Pulmonary artery endothelial cell (primary cell): ENCODE measurements at places on chromosomes 1 and 21. TPM values are rescaled to one million over a fixed set of nuclear protein-coding genes. Genes with fewer than 3 reads are reported as not detected.

TMPRSS15 gene
- not detected in 2 replicates for total RNA-seq

VHLL gene
- total RNA-seq, result 0.13 TPM in 1 of 2 replicates, not detected in the other

PLA2G2D gene
- not detected in 2 replicates for total RNA-seq

VCAM1 gene
- total RNA-seq, result 13.8 and 37.1 TPM in 2 replicates

AKR1A1 gene
- total RNA-seq, result 154 and 172 TPM in 2 replicates

IVL gene
- under 0.01 TPM in 1 of 2 replicates, not detected in the other for total RNA-seq

KRTAP13-2 gene
- not detected in 2 replicates for total RNA-seq

LINGO4 gene
- not detected in 2 replicates for total RNA-seq

PDC gene
- not detected in 2 replicates for total RNA-seq

HPDL gene
- 4.7 and 7.2 TPM in 2 replicates for total RNA-seq

PLA2G2F gene
- total RNA-seq, result not detected in 2 replicates

DNA sequence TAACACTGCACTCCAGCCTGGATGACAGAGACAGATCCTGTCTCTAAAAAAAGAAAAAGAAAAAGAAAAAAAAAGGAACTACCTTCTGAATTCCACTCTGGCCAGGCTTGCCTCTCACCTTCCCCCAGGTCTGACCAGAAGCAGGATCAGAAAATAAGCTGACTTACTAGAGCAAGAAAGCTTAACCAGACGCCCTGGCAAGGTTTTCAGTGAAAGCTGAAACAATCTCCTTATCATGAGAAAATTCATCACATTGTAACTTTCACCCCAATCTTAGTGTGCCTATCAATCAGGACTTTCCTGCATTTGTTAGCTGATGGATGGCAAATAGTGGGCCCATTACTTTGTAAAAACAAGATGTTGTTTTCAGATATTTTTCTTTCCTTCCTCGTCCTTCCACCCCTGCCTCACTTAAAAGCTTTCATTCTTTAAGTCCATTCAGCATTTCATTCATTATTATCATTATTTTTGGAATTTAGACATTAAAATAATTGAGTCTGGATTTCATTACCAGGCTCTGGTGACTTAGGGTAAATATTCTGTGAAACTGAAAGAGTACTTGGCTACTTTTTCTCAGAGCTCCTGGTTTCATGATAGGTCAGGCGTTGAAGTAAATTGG lies 96.5 kb upstream of the CD34 start:
- no peak for DNase-seq

DNA sequence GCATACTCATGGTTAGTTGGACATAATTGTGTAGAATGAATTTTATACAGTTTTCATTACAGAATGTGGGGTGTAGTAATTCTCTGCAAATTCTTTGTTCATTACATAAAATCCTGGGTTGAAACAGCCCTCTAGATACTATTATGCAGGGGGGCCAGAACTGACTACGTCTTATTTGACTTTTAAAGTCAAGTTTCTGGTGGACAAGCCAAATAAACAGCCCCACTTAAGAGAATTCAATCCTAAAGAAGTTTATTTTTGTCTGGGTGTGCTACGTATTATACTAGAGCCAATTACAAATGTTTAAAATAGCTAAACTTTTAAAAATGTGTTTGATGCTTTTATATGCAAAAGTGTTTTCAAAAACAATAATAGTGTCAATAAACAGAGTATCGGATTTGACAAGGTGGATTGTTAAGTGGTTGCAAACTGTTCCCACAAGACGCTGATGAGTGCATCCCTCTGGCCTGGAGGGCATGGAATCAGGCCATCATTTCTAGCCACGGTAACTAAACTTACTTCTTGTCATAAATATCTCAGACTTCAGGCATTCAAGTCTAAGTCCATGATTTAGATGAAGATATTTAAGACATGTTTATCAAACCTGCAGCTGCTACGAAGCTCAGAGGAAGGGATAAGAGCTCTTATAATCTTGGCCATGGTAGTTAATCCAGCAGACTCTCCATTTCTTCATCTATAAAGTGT lies 646.3 kb downstream of the KIF26B start:
- no peak for DNase-seq

GRCh38 chr1:160643138-160643537 lies 3.7 kb downstream of the SLAMF1 start:
- DNase-seq, result no peak

GRCh38 chr21:32340863-32341848 lies 42.5 kb downstream of the MRAP start:
- DNase-seq, result no peak

DNA sequence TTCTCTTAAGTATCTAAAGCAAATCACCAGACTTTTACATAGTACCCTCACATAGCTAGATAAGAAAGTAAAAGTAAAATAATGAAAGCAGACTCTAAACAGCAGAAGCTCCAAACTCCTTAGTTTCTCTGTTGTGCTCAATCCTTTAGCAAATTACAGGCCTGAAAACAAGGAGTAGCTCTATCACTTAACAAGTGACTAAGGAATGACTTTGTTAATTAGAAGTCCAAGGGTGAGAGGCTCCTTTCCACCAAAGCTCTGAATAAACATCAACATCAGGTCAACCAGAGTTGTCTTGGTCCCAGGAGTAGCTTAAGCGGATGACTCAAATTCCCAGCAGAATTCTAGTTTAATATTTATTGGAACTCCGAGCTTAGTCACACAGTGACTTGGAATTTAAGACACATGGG lies 5.9 kb downstream of the NRIP1 start:
- no peak for DNase-seq

DNA sequence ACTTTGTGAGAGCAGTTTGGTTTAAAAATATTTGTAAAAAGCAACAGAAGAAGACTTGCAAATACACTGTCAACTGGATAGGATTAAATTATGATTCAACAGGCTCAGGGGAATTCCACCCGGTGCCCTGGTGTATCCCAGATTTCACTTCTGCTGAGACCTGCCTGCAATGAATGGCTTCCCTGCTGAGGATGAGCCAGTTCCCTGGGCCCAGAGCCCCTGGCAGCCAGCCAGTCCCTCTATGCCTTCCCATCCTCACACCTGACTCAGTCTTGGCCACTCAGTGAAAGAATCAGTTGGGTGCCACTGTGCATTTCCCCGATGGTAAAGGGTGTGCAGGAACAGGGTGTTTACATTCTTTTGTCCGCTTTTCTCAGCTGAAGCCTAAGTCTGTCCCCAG lies 64.4 kb downstream of the KCTD3 start:
- DNase-seq, result no peak

- DNase-seq, result no peak
Observed at GRCh38 chr1:97925151-97925550, 4.3 kb upstream of the DPYD start.

- DNase-seq, result no peak
Observed at GRCh38 chr1:162375463-162375862, 1.2 kb downstream of the SPATA46 start.

GRCh38 chr1:64318428-64318827 lies 115.0 kb downstream of the UBE2U start:
- no peak for DNase-seq

DNA sequence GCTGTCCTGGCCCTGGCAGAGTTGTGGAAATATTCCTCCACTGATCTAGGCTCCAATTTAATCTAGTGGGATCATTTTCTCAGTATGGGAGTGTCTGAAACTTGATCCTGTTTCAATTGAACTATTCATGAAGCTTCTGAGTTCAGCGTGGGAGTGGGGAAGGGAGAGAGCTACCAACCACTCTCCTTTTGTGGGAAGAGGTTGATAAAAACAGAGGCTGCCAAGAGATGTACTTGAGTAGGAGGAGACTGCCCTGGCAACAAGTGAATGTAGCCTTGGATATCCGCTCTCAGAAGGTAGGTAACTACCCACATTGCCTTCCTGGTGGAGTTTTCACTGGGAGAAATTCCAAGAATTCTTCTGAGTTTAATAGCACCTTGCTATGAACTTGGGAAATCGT lies at the start of gene CTXND2:
Gene CTXND2, plus strand, starts transcription at position 119 of the 400 bp plus-strand sequence. CDS start 25,179 bp downstream, outside the sequence.
- DNase-seq, result no peak

- DNase-seq, result no peak
Observed at GRCh38 chr1:40421431-40422384, 28.6 kb upstream of the ZFP69B start.

- no peak for DNase-seq
Observed at GRCh38 chr1:26046246-26047095, 553 bp upstream of the SLC30A2 start.

DNA sequence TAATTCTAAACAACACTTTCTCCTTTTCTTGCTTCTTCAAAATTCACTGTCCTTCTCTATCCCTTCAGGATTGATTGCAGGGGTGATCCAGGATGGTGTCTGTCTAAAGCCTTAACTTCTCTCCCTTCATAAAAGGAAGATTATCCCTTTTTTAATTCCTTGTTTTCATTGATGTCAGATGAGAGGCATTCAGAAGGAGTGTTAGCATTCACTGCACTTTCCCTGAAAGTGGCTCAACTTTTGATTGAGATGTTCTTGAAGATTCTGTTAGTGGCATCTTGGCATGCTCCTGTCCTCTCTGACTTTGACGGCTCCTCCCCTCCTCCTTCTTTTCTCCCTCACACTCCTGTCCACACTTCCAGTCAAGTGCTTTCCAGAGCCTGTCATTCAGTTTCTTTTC lies 71.6 kb downstream of the ST6GALNAC3 start:
- no peak for DNase-seq

GRCh38 chr1:174968750-174969244 lies 30.9 kb upstream of the CACYBP start:
- DNase-seq, result peak; percentile 17

- DNase-seq, result no peak
Observed at GRCh38 chr1:166182281-166182680, 15.5 kb upstream of the FAM78B start.

DNA sequence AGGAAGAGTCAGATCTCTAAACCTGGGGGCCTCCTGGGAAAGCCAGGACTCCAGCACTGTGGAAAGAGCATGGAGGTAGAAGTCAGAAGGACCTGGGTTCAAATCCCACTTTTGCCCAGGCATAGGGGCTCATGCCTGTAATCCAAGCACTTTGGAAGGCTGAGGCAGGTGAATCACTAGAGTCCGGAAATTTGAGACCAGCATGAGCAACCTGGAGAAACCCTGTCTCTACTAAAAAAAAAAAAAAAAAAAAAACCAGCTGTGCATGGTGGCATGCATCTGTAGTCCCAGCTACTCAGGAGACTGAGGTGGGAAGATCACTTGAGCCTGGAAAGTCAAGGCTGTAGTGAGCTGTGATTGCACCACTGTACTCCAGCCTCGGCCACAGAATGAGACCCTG lies 31.8 kb downstream of the LDLRAP1 start:
- DNase-seq, result no peak

DNA sequence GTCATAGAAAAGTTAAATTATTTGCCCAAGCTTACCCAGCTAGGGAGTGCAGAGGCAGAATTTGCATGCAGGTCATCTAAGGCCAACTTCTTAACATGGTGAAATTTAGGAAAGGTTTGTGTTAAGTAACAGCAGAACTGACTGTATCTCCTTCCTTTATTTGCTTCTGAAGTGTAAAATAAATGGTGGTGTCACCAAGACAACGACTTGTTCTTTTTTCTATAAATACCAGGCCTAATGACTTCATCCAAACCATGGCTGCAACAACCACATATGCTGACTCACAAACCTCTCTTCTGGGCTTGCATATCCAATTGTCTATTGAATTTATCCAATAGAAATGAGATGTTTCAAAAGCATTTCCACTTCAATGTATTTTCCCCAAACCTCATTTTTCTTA lies 19.1 kb downstream of the COL24A1 start:
- DNase-seq, result no peak

DNA sequence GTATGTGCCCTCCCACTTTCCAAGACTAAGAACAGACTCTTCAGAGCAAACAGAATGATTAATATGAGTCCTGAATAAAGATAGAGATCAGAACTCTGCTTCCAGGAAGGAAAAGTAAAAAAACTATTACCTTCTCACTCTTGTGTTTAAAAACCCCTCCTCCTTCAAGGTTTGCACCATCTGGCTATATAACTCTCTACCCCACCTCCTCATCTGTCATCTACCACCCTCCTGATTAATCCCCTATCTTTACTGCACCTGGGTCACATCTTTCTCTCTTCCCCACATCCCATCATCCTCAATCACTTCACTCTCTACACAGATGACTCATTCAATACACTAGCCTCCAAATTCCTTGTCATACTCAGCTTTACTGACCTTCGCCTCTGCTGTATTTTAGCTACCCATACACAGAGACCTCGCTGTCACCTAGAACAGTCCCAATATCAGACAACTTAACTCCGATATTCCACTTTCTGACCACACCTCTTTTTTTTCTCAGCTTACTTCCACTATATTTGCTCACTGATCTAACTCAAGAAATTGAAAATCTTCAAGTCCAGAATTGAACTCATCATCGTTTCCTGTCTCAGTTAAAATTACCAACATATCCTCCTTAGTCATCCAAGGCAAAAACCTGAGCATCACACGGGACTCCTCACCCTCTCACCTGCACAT lies 3.7 kb downstream of the SCMH1 start:
- DNase-seq, result no peak

- DNase-seq, result no peak
Observed at GRCh38 chr1:201335901-201336300, 41.6 kb downstream of the TNNT2 start.

GRCh38 chr1:240122639-240123613 lies 31.2 kb downstream of the FMN2 start:
- no peak for DNase-seq

DNA sequence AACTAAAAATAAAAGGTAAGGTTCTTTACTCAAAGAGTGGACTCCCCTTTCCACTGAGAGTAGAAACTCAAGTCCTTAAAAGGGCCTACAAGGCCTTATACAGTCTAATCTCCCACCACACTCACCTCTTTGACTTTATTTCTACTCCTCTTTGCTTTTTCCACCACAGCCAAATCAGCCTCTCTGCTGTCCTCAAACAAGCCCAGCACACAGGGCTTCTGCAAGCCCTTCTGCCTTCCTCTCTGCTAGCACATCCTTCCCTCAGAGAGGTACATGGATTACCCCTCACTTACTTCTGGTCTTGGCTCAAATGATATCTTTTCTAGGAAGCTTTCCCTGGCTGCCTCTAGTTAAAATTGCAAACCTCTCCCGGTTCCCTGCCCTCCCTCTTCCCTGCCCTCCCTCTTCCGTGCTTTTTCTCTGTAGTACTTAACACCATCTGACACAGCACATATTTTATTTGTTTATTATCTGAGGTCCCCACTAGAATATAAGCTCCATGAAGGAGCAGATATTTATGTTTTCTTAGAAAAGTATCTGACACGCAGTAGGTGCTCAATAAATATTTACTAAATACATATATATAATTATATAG lies 1.7 kb downstream of the LYST start:
- no peak for DNase-seq

DNA sequence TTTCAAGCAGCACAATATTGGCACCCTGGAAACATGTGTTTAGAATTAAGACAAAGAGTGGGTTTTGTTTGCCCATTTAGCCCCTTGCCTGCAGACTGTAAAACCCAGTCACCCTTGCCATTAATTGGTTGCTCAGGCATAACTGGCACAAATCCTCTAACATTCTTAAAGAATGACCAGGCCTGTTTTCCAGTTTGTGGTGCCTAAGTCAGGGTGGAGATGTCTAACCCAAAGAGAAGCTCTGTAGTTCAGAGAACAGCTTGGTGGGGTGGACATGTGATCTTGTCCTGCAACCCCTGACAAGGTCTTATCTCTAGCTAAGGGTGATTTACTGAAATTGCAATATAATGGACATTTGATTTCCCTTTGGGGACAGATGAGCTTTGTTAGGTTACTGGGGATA lies 8.8 kb upstream of the ANGPTL7 start:
- no peak for DNase-seq
